CD4-positive, alpha-beta T cell treated with Interleukin-21 for 1 hour (primary cell): ENCODE measurements at places on chromosomes 2 and 18.

- DNase-seq = peak; percentile 32
Observed at GRCh38 chr2:28869494-28870145, 489 bp downstream of the TRMT61B start.

GRCh38 chr2:152200565-152201465 lies 25.3 kb upstream of the STAM2 start:
- no peak for DNase-seq

GRCh38 chr18:54684784-54685183 lies 93.7 kb downstream of the DYNAP start:
- no peak for DNase-seq

GRCh38 chr2:138829326-138829919 lies 49.2 kb upstream of the NXPH2 start:
- peak; percentile 13 for DNase-seq

- DNase-seq = no peak
Observed at GRCh38 chr18:51361130-51361860, 163.8 kb upstream of the MEX3C start.

DNA sequence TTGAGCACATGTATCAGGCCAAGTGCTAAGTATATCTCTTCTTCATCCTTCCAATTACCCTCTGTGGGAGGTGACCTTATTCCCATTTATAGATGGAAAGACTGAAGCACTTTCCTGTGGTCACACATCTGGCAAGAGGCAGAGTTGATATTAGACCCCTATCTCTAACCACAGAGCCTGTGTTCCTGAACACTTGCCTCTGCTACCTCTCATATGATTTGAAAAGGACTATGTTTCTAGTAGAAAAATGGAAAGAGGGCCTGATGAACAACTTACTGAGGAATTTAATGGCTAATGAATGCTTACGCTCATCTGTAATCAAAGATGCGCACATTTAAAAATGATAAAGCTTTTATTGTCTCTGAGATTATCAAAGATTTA lies 46.2 kb upstream of the DYNC2LI1 start:
- DNase-seq = no peak

DNA sequence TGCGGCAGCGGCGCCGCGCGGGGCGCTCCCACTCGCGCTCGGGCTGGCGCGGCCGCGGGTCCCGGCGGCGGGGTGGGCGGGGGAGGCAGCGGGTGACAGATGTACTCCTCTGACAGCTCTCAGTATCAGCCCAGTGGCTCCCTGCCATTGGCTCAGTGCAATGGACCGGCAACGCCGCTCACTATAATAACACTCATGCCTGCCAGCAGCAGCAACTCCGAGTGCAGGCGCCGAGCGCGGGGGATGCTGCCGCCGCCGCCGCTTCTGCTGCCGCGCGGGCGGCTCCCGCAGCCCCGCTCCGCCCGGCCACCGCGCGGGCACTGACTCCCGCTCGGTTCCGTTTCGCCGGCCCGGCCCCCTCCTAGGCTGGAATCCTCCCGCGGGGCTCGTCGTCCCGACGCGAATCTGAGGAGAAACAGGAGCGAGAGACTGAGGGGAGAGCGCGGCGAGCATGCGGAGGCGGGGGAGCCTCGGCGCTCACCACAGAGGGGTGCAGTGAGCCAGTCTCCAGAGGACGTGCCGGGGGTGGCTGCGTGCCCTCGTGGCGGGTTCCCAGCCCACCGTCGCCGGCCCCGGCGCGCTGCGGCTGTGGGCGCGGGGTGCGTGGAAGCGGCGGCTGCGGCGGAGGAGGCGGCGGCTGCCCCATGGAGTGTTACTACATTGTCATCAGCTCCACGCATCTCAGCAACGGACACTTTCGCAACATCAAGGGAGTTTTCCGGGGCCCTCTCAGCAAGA lies at the start of gene ZNF804A:
ZNF804A (plus strand) TSS at position 214 of the 738 bp plus-strand sequence; CDS start at position 645, 431 bp downstream.
- peak; percentile 20 for DNase-seq

DNA sequence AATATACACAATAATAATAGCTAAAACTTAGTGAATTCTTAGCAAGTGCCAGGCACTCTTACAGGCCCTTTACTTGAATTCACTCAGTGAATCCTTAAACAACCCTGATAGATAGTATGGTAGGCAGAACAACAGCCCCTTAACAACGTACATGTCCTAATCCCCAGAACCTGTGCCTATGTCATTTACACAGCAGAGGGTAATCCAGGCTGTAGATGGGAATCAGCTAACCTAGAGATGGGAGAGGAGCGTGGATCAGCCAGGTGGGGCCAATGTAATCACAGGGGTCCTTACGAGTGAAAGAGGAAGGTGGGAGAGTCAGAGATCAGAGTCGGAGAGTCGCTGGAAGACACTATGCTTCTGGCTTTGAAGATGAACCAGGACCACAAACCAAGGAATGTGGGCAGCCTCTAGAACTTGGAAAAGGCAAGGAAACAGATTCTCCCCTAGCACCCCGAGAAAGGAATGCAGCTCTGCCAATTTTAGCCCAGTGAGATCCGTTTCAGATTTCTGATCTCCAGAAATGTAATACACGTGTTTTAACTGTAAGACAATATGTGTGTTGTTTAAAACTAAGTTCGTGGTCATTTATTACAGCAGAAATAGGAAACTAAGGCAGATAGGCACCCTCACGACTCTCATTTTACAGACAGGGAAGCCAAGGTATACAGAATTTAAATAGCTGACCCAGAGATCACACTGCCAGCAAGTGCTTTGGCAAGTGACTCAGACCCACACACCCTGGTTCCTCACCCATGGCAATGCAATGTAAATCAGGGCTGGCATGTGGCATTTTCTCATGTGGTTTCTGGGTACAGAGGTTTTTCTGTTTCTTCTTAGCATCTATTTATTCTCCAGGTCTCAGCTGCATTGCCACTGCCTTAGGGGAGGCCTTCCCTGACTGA lies 68.9 kb downstream of the DOCK10 start:
- DNase-seq = no peak

- DNase-seq = no peak
Observed at GRCh38 chr18:48886520-48887293, 64.1 kb downstream of the SMAD7 start.

- no peak for DNase-seq
Observed at GRCh38 chr18:50190236-50190635, 4.7 kb downstream of the MYO5B start.
